ENCODE measurements at places on chromosomes 7 and 10.

- DNase-seq: no peak
These were observed 235.5 kb downstream of the TNS3 start for GRCh38 chr7:47346377-47346914.

- no peak for DNase-seq
These were observed 261.2 kb upstream of the SEMA3A start for GRCh38 chr7:84455788-84456187.

DNA sequence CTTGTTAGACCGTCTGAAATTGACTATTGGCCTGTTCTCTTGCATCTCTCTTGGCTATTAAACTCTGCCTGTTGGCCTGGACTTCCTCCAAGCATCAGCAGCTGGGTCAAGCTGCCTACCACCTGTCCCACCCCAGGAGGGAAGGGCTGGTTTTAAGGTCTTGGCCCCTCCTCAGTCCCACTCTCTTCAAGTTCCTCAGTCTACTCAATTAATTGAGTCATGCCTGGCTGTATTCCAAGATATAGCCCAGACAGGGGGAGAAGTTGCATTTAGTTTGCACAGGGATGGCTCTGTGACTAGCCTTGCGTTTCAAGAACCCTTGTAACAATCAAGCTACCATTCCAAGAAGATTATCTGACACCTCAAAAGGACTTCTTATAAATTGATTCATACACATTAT is 113.8 kb upstream of the GLI3 start:
- DNase-seq: peak; percentile 32

- DNase-seq: no peak
These were observed 379.2 kb downstream of the NRG3 start for GRCh38 chr10:82254237-82254636.

GRCh38 chr10:69319841-69320316 is 41.6 kb downstream of the HK1 start:
- no peak for DNase-seq

DNA sequence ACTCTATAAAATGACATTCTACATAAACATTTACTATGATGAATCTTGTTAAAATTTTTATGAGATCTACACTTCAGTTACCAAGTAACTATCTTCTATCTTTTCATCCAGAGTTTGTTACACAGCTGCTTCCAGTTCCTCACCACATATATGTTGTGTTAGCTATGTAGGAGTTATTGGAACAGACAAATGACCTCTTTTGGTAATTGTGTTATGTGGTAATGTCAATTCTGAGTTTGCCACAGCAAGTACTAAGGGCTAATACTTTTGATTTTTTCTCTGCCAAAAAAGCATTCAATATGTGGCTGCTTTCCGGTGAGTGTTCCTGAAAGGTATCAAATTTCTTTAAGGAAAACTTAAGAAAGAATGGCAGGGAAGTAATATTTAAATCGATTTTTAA is 573.9 kb upstream of the PCDH15 start:
- DNase-seq: no peak

Measured in T1000 (cell line).